HuH-7.5 (cell line): ENCODE measurements at places on chromosomes 7 and 10.

GRCh38 chr10:24618401-24618800, 105.3 kb downstream of the ARHGAP21 start:
- DNase-seq = no peak

GRCh38 chr10:42783181-42783549, 570 bp downstream of the BMS1 start:
- DNase-seq = no peak

GRCh38 chr7:111560773-111561653, 1.3 kb downstream of the IMMP2L start:
- DNase-seq = no peak

DNA sequence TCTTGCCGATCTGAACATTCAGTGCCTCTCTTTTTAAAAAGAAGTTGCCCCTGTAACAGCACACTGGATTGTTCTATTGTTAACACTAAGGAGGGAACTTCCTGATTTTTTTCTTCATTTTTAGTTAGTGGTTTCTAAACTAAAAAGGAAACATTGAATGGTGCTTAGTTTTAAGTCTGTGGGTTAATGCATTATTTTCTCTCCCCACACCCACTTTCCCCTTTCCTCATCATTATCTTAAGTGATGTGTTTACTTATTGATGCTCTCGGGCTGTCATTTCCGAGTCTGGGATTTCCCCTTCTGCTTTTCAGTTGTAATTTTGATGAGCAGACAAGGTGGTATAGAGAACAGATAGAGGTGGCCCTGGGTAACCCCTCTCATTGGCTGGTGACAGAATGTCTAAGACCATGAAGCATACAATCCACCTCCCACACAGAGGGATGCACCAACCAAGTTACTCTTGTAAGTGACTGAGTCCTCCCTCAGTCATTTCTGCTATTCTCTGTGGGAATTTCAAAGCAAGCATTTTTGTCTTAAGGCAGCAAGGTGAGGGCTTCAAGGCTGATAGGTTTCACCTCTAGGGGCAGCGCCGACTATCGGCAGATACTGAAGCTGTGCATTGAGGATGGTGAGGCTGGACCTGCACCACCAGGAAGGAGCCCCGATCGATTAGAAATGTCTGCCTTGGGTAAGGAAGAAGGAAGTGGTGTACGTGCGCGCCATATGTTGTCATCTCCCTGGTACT, 49.5 kb downstream of the CHN2 start:
- no peak for DNase-seq

GRCh38 chr7:24709585-24710360, 47.5 kb downstream of the GSDME start:
- DNase-seq = no peak

- no peak for DNase-seq
These were observed 240.4 kb upstream of the PPP2R2D start for GRCh38 chr10:131660427-131660826.

- no peak for DNase-seq
These were observed 6.4 kb downstream of the KIAA1549 start for GRCh38 chr7:138974675-138975292.

- DNase-seq = no peak
These were observed 201.2 kb downstream of the DIP2C start for GRCh38 chr10:488081-488932.

- no peak for DNase-seq
These were observed 238.4 kb downstream of the EXOC4 start for GRCh38 chr7:133491201-133491691.

GRCh38 chr10:24701447-24701846, 22.2 kb downstream of the ARHGAP21 start:
- no peak for DNase-seq

DNA sequence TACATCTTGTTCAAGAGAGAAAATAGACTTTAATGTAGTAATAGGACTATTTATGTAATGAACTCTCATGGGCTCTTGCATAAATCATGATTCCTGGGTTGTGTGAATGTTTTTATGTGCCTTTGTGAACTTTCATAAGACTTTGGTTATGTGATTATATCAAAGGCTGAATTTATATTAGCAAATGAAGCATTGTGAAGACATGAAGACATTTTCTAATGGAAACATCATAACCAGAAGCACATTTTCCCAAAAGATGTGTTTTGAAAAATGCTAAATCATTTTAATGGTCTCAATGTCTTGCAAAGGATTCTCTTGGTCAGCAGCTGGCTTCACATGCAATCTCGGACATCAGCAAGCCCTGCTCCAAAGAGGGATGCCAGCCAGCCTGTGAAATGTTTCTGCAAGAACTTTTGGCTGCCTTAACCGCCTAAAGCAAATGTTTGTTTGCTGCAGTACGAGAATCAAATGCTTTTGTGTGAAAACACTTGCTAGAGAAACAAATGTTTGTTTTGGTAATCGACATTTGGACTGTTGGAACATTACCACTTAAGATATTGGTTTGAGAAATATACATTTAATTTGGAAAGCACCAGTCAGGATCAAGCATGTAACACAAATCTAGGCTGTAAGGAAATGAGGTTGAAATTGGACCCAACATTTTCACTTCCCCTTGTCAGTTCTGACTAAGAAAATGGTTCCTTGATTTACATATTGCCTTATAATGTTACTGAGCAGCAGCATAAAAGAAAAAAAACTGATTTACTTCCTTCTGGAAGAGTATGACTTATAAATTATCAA, 102.1 kb downstream of the RTKN2 start:
- DNase-seq = no peak

- DNase-seq = no peak
These were observed 146.2 kb upstream of the LYZL1 start for GRCh38 chr10:29142516-29143314.

DNA sequence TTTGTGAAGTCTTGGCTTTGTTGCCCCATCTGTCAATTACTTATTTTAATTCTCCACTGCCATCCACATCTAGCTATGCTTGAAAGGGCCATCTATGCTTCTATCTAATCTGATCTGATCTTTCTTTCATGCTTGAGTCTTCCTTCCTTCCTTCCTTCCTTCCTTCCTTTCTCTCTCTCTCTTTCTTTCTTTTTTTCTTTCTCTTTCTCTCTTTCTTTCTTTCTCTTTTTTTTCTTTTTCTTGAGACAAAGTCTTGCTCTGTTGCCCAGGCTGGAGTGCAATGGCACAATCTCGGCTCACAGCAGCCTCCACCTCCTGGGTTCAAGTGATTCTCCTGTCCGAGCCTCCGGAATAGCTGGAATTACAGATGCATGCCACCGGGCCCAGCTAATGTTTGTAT, 11.3 kb downstream of the TFR2 start:
- no peak for DNase-seq

- DNase-seq = no peak
These were observed 10.6 kb upstream of the TRPV6 start for GRCh38 chr7:142896151-142896550.

DNA sequence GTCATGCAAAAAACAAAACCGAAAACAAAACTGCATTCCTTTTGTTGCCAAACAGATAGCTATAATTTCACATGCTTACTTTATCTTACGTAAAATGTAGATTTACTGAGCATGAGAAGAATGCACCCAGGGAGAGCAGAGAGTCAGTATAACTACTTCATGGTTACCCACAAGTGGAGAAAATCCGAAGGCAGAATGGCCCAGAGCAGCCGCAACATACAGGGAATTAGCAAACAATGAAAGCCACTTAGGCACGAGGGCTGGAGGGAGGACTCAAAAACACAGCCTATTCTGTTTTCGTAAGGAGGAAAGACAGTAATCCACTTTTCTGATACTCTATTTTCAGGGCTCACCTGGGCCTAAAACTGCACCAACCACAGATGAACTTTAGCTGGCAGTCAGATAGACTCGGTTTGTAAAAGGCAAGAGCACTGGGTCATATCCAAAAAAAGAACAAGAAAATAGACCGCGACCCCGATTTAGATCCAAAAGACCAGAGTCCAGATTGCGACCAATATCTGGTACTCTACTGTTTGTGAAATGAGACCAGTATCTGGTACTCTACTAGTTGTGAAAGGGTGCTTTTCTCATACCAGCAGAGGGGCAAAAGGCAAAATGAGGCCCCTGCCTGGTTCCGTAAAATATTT, 1.3 kb downstream of the ITPRIP start:
- DNase-seq = no peak

GRCh38 chr10:93715345-93715744, 13.0 kb upstream of the FRA10AC1 start:
- no peak for DNase-seq

DNA sequence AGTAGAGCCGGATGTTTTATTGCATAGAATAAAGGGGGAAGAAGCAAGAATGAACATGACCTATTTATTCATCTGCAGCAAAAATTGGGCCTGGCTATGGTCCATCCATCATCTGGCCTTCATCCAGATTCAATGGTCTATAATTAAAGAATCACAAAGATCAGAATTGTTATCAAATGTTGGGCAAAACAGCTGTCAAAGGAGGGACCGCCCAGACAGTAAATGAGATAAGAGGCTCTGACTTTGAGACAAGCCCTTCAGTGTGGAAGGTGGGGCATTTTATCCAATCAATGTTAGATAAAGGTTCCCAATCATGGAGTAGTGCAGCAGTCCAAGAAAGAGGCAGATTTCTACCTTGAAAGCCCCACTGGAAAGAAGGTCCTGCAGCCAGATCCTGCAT, 153.5 kb downstream of the PARD3 start:
- DNase-seq = no peak

DNA sequence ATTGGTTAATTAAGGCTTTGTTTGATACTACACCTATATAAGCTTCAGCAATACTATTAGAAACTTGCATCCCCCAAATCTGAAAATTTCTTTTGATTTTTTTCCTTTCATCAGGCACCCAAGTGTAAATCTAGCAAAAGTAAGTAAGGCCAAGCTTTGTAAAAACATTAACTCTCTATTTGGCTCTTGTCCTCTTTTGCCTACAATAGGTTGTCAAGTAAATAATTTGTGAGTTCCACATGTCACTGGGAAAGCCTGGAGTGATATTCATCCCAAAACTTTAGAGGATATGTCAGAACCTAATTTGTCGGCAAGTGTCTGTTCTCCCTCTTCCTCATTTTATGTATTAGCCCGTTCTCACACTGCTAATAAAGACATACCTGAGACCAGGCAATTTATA, 492.4 kb downstream of the IPMK start:
- no peak for DNase-seq

DNA sequence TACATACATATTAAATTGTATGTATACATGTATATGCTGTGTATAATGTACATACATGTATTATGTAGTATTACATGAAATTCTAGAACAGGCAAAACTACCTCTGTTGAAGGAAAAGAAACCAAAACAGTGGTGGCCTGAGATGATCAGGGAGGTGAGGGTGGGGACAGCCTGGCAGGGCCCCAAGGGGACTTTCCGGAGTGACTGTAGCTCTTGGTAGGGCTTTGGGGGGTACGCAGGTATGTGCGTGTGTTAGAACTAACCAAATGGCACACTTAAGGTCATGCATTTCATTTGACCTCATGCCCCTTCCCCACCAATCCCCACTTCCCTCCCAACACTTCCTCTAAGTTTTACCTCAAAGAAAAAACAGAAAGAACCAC, 31.3 kb downstream of the CTBP2 start:
- no peak for DNase-seq

- no peak for DNase-seq
These were observed 2.9 kb upstream of the ZMIZ1 start for GRCh38 chr10:79065853-79066252.

GRCh38 chr7:143901332-143901667, 676 bp downstream of the TCAF1 start:
- DNase-seq = no peak

DNA sequence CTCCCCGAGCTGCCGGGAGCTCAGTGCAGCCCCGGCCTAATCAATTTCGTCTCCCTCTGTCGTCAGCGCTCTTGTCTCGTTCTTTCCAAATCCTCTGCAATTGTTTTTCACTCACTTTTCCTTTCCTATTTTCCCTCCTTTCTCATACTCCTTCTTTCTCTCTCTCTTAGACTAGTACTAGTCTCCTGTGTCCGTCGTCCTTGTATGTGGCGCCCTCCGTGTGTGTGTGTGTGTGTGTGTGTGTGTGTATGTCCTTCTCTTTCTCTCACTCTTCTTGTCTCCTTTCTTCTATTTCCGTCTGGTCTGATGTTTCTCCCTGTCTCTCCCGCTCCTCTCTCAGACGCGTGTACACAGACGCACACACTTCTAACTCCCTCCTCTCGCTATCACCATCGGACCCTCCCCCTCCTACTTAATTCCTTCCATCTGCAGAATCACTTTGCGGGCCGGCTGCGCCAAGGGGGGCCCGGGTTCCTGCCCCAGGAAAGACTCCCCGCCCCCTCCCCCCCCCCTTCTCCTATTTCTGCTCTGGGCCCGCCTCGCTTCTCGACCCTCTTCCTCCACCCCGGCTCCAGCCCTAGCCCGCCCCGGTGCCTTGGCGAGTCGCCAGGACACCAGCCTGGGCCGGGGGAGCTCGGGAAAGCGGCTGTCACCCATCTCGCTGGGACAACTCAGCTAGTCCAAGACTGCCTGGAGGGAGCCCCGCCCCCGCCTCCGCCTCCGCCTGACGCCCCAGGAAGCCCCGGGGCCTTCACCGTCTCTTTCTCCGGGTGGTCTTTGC, 743 bp upstream of the ZCCHC24 start:
- no peak for DNase-seq

DNA sequence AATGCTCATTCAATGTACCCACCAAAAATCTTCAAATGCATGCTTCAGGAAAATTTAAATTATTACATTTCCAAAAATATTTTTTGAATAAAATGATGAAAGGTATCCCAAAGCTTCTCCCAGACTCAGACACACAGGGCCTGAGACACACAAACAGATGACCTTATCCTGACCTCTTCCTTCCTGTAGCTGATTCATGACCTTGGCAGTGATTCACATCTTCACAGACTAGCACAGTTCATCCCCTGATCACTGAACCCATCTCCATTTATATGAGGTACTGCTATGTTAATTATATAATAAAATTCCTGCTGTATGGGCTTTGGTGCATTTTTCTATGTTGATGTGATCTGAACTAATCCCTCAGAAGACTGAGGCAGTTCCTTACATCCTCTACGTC, 265.0 kb upstream of the GLI3 start:
- DNase-seq = no peak

- no peak for DNase-seq
These were observed 26.9 kb downstream of the CAV1 start for GRCh38 chr7:116551692-116552091.

DNA sequence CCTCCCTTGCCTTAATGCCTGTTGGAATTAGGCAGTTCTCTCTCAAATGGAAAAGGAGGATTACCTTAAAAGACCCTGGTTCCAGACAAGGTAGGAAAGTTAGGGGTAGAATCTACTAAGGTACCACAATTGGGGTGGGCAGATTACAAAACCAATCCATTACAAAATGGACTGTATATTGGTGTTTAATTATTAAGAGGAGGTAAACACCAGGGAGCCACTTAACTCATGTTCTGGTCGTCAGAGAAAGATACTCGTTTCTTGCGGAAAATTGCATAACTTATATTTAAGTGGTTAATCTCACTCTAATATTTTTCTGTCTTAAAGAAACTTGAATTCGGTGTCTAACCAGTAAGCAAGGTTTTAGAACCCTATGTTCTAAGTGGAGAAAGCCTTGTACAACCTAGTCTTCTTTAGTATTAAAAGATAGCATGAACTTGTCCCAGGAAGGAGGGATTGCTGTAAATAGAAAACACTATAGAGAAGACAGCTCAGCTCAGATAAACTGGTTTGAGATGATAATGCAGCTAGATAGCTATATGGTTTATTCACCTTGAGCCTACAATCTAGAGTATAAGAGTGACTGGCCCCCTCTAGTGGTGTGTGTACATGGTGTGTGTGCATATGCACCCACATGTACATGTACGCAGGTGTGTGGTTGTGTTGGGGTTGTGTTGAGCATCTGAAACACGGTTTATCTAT, 58.0 kb upstream of the STRIP2 start:
- DNase-seq = peak; percentile 54

- DNase-seq = no peak
These were observed 243.5 kb upstream of the ZNF32 start for GRCh38 chr10:43892062-43892770.

GRCh38 chr10:43471935-43472720, 35.2 kb downstream of the ZNF487 start:
- no peak for DNase-seq
